ENCODE measurements at places on chromosomes 13 and 19. TPM values are rescaled to one million over a fixed set of nuclear protein-coding genes. Genes with fewer than 3 reads are reported as not detected.

The SYNE4 gene
- not detected for total RNA-seq

DNA sequence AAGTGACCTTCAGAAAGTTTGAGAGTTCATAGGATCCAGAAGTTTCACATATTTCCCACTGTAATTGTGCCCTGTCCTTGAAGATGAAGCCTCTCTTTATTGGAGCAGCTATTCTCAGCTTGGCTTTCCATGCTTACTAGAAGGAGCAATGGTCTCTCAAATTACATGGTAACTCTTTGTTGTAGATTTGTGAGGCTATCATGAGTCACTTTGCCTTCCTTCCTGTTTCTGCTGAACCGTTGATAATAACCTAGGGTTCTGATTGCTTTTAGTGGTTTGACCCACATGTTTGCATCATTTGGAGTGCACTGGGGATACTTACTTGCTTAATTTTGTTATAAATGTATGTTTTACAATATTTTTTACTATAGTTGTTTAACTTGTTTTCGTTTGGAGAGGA is 772.9 kb upstream of the SLITRK6 start:
- DNase-seq = no peak

The FAAP24 gene
- 0.77 TPM for total RNA-seq

DNA sequence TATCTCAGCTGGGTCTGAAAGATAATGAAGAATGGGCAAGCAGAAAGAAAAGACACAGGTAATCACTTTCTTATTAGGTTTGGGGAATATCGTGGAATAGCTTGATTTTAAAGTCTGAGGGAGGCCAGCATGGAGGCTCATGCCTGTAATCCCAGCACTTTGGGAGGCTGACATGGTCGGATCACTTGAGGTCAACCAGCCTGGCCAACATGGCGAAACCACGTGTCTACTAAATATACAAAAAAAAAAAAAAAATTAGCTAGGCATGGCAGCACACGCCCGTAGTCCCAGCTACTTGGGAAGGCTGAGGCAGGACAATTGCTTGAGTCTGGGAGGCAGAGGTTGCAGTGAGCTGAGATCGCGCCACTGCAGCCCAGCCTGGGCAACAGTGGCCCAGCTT is 1.5 kb upstream of the PAFAH1B3 start:
- no peak for DNase-seq
